T follicular helper cell (primary cell): ENCODE measurements at places on chromosomes 7 and 10.

DNA sequence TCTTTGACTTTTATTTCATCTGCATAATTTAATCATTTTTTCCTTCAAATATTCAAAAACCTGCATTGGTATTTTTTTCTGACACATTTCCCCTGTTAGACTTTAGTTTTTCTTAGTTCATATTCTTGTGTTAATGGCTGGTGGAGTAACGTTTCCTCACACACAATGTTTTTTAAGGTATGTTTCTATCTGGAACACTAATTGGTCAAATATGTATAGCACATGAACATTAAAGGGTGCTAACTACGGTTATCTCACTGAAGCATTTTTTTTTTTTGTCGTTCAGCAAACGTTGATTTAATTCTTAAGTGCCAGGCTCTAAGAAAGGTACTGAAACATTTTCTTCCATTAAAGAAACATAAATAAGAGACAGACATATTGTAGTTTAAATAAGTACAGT is 87.7 kb downstream of the PTPRZ1 start:
- DNase-seq, result no peak

GRCh38 chr7:106768324-106768751 is 96.7 kb upstream of the PIK3CG start:
- DNase-seq, result no peak

DNA sequence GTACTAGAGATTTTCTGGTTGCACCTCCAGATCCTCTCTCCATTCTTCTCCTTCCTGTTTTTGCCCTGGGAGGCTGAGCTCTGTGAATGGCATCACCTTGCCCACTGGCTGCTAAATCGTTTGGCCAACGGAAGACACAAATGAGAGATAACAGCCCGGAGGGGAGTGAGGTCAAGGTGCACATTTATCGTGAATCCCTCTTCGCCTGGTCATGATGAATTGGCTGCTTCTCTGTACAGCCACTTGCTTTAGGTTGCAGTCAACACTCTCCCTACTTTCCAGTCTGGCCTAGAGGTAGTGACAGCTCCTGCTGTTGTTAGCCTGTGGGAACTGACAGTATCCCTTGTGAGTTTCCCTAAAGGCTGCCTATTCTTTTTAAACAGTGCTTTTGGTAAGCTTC is 85.4 kb upstream of the CHCHD3 start:
- DNase-seq, result no peak

DNA sequence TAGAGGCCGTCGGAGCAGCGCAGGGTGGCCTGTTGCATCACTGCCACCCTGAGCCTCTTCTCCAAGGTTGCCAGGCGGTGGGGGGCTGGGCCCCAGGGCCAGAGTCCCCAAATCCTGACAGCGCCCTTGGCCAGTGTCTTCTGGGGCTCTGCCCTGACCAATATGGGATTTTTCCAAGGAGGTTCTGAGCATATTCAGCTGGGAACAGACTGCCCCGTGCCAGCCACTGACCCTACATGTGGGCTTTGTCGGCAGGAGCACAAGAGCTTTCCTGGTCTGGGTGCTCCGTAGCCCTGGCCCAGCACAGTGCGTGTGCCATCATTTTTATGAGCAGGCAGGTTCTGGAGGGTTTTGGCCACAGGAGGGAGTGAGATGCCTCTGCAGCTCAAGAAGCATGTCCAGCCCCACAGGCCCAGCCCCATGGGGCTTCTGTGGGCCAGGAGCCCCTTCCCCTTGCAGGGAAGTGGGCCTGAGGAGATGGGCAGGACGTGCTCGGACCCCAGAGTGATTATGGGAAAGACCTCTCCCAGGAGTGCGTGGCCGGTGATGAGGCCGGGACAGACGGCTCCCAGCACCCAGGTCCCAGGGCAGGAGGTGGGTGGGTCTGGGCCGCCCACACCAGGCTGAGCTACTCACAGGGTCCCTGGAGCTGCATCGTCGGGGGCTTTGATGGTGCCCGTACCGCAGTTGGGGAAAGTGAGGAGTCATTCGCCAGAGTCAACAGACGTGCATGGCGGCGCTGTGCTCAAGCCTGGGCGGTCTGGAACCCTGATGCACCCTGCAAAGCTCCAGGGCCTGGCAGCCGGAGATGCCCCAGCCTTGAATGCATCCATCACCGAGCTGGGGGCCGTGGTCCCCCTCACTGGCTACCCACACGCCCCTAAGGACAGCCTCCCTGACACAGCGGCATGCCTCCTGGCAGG is 66.6 kb downstream of the PWWP2B start:
- no peak for DNase-seq

- DNase-seq, result no peak
These were observed 513.6 kb downstream of the SORCS3 start for GRCh38 chr10:105154736-105155135.

DNA sequence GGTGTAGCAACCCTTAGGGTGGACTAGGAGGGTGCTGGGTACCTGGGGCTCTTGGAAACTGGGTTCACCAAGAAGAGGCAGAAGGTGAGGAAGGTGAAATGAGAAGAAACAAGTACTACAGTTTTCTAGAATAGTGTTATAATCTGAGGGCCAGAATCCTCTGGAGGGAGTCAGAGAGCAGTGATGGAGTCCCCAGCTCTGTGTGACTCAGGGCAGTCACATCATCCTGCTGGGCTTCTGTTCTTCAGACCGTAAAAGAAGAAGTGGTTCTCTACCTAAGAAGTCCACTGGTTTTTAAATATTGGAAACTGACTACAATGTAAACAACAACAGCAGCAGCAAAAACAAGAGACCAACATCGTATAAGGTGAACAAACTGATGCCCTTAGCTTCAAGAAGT is 197.3 kb downstream of the PRPF18 start:
- no peak for DNase-seq
